Dermis microvascular lymphatic vessel endothelial cell (primary cell): ENCODE measurements at places on chromosomes 3 and 15.

DNA sequence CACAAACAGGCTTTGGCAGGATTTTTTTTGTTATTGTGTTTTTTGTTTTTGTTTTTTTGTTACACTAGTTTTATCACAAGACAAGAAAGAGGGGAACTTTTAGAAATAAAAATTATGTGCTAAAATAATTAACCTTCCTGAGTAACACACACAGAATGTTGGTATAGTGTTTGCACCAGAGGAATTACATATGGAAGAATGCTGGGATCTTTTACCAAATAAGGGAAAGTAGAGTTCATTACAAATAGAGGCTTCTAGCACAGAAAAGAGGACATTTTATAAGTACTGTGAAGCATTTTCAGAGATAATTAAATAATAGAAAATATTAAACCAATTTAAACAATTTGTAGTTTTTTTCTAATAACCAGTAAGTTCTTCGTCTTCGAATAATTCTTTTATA is 116.0 kb downstream of the IGF1R start:
- DNase-seq, result no peak

DNA sequence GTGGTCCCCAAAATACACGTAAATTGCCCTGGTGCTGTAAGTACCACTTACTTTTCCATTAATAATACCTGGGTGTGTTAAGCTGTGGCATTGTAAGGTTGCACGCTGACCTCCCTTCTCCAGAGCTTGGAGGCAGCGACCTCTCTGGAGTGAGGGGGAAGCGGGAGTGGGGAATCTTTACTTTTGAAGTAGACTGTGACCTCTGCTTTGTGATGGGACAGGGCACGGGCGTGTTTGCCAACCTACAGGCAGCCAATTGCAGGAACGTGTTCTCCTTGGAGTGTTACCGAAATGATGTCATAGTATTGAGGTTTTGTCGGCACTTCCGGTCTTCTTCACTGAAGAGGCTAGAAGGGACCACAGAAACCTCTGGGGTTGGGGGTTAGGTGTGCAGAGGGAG is 227.3 kb upstream of the C2CD4B start:
- no peak for DNase-seq

DNA sequence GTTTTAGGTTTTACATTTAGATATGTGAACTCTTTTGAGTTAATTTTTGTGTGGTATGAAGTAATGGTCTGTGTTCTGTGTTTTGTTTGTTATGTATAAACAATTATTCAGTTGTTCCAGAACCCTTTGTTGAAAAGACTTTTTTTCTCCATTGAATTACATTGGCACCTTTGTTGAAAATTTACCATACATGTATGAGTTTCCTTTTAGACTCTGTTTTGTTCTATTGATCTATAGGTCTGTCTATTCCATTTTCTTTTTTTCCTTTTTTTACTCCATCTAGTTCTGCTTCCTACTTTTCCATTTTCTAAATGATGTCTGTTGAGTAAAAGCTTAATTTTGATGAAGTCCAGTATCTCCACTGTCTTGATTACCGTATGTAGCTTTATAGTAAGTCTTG is 31.4 kb downstream of the ARIH2 start:
- DNase-seq, result no peak

- DNase-seq, result no peak
Observed at GRCh38 chr15:85589851-85590250, 204.9 kb downstream of the KLHL25 start.

- DNase-seq, result no peak
Observed at GRCh38 chr15:48646331-48646730, 822 bp upstream of the FBN1 start.

DNA sequence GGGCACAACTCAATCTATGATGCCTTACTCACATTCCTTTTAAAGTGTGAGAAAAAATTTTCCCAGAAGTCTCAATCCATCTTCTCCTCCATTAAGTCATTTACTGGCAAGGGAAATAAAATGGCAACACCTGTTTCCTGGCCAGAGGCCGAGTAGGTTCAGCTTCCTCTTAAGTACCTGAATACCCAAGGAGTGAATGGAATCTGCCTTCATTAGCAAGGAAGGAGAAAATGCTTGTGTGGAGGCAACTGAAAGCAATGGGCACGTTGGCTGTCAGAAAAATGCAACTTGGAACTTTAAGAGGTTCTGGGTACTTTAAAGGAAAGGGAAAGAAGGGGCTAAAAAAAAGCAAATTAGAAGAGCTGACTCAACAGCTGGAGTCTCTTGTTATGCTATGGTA is 423.6 kb upstream of the ARL6 start:
- DNase-seq, result no peak

DNA sequence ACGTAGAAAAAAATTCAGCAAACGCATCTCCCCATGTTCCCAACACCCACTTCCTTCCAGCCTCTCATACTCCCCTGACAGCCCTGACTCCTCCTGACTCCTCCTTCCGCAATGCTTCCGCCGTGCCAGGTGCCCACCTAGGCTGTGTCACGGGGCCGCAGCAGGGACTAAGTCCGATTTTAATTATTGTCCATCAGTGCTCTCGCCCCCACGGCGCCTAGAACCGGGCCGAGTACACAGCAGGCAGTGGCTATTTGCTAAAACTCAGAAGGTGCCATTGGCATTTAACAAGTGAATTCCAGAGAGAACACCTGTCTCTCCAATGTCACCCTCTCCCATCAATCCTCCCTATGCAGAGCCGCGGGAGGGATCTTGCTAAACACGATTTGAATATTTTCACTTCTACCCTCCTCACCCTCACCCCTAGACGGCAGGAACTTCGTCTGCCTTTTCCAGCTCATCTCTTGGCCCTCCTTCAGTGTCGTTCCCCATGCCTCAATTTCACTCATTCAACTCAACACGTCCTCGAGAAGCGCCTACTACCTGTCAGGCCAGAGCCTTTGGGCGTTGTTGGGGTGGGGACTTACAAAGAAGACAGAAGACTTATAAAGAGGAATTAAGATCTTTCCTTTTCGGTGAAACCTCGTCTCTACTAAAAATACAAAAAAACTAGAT is 11.5 kb upstream of the SHF start:
- DNase-seq, result peak; percentile 20

- no peak for DNase-seq
Observed at GRCh38 chr3:140469491-140469890, 208.4 kb upstream of the TRIM42 start.

DNA sequence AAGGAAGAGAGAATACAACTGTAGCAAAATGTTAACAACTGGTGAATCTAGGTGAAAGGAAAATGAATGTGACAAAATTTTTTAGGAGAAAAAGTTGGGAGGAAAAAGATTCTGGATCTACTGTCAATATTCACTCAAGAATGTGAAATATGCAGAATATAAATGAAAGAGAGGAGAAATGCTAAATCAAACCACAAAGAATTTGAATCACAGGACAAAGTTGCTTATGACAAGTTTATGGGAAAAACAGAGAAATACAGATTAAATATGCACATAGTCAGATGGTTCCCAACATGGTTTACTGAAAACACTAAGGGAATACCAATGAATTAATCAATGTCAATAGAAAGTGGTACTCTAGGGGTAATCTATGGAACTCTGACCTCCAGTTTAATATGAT is 27.6 kb downstream of the C3orf33 start:
- DNase-seq, result no peak

- no peak for DNase-seq
Observed at GRCh38 chr3:148796799-148797198, 30.8 kb upstream of the CPB1 start.

- DNase-seq, result no peak
Observed at GRCh38 chr3:13068269-13069010, 4.8 kb downstream of the IQSEC1 start.

GRCh38 chr3:49903451-49904424 is at the start of gene MST1R:
TSS of gene MST1R (minus strand) at chr3:49903873. CDS start at chr3:49903609, 264 bp downstream.
- peak; percentile 36 for DNase-seq

DNA sequence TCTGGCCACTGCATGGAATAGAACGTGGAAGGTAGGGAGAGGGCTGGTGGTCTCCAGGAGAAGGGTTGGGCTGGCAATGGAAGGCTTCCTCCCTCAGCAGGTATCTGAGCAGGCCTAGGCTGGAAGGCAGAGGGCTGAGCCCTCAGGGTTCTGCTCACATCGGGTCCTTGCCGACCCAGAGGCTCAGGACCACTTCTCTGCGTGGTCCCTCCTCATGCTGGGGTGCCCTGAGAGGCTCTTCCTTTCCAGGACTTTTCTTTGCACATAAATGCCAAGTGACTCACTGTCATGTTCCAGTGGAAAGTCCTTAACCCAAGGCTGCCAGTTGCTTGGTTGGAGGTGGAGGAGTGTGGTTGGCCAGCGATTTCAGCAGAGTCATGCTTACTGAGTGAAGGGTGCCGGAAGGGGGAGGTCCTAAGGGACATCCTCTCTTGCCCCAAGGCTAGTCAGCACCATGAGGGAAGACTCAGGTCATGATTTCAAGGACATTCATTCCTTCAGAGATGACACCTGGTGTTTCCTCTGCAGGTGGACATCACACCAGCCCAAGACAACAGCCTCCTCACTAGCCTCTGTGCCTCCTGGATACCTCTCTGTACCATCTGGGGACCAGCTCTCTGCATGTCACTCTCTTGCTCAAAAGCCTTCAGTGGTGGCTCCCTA is 8.2 kb downstream of the SLC6A6 start:
- DNase-seq, result peak; percentile 73

- no peak for DNase-seq
Observed at GRCh38 chr3:156181509-156181908, 61.1 kb downstream of the KCNAB1 start.

DNA sequence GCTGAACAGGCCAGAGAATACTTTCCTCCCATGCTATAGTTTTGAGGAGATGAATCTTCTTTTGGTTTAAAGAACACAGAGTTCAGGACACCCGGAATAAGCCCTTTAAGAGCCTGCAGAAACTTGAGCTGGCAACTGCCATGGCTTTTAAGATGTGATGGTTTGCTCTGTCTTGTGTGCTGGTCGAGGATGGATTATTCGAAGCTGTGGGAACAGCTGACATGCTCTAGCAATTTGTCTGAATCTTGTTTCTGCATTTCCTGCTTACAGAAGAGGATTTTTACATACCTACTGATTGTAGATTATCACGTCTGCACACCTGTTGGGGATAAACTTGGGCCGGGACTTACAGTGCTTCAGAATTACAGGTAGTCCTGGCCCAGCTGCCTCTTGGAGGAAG is 396.9 kb downstream of the LRTM1 start:
- no peak for DNase-seq

- DNase-seq, result no peak
Observed at GRCh38 chr15:35290301-35290721, 205.2 kb upstream of the NANOGP8 start.

DNA sequence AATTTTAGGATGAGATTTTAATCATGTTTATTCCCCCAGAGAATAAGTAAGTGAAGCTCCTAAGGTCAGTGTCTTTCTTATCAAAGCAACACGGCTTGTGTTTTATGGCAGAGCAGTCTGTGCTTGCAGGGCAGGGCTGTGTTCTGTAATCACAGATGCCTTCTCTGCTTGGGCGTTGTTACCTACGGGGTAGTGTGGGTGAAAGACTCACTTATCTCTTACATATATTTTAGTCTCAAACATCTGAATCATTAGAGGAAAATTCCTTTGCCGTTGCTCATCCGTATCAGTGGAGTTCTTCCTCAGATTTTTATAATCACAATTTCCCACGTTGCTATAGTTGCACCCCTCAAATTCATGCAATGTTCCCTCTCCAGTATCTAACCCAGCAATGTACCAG is 271.7 kb upstream of the MEIS2 start:
- DNase-seq, result no peak

DNA sequence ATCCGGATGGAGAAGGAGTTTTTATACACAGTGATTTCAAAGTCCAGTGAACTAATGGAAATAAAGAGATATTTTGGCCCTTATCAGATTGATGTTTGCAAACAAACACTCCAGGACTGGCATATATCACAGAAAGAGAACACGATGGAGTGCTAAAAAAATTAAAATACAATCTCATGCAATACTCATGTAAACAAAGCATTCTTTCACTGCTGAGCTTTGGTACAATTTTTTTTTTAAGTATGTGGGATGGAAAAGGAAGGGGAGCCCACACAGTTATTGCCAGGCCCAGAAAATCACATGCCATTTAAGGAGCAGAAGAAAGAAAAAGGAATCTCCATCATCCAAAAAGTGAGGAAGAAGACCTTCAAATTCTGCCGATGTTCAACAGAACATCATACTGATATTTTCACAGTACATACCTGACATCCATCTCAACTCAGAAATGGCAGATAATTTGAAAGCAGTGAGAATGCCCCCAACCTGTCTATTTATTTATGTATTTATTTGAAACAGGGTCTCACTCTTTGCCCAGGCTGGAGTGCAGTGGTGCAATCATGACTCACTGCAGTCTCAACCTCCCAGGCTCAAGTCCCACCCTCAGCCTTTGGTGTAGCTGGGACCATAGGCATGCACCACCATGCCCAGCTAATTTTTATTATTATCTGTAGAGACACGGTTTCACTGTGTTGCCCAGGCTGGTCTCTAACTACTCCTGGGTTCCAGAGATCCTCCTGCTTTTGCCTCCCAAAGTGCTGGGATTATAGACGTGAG is 107.5 kb upstream of the SLC2A2 start:
- no peak for DNase-seq

DNA sequence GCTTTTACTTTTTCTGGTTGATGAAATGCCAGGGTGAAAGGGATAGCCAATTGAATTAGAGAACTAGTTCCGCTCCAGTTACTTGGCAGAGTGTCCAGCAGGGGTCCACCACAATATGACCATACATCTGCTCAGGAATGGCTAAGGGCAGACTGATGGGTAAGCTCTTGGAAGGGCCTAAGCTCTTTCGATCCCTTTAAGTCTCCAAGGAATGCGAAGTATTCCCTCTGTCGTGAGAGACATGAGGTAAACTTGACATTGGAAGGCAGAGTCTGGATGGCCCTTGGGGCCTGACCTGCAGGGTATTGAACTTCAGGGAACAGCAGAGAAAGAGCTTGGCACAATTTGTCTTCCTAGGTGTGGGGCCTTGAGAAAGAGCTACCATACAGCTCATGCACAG is 805.8 kb downstream of the PLOD2 start:
- no peak for DNase-seq

DNA sequence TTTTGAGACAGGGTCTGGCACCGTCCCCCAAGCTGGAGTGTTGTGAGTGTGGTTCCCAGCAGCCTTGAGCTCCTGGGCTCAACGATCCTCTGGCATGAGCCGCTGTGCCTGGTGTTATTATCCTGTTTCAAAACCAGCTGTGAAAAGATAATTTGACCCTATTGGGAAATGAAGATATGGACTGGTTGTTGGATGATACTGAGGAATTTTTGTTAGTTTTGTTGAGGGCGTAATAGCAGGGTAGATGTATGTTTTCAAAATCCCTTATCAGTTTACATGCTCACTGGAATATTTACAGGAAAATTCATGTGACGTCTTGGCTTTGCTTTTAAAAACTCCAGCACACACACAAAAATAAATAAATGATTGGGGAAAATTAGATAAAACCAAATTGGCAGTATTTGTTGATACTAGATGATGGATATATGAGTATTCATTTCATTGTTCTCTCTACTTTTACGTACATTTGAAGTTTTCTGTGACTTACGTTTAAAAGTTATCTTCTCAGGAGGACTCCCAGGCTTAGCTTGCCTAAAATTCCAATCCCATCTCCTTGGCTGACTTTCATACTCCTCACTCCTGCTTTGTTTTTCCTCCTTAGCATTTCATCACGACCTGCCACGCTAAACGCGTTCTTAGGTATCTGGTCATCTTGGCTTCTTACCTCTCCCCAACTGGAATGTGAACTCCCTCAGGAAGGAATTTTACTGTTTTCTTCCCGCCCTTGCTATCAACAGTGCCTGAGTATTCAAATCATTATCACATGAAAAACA is 56.8 kb upstream of the TFRC start:
- DNase-seq, result no peak

- no peak for DNase-seq
Observed at GRCh38 chr15:93477721-93478120, 388.7 kb upstream of the RGMA start.
